ENCODE measurements at places on chromosomes 6 and 20.
A peak's percentile ranks its signal among the peaks of the same experiment; 100 is the strongest.

GRCh38 chr6:12291071-12291838, 1.1 kb downstream of the EDN1 start:
- no peak for DNase-seq

DNA sequence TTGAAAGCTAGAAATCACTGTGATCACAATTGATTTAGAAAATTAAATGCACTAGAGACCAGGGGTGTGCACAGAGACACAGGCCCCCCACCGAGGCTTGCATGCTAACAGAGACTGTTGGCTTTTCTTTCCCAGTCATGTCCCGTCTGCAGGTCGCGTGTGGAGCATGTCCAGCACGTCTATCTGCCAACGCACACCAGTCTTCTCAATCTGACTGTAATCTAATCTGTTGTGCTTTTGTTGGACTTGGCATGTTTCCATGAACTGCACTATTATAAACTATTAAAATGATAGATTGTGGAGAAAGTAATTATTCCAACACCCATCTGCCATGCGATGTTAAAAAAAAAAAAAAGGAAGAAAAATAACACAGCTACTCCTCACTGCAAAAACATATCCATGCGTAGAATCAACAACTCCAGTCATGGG, 17.7 kb downstream of the MYLIP start:
- DNase-seq, result no peak

DNA sequence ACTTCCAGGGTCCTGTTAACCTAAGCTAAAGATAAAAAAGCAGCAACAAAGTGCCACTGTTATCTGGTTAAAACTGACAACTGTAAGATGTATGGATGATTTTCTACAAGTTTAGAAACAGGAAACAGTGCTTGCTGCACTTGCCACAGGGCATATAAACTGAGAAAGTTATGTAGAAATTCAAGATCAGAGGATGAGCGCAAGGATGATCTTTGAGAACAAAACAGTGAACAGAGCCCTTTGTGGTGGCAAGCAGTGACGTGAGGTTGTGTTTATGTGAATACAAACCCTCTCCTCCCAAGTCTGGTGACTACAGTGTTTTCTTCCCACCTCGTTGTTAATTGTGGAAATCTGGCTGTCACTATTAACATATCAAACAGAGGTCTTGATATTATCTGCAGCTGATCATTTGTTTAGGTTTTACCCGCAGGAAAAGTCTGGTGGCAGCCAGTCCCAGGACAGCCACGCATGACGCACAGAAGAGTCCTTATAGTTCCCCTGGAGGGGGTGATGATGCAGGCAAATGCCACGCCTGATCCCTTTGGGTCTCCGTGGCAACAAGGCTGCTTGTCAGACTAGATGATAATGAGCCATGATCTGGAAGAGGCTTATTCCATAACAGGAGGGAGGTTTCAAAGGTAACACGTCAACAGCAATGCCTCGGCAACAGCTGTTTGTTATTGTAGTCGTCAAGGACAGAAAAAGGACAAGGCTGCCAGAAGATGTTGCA, 43.1 kb upstream of the TNFAIP3 start:
- no peak for DNase-seq

GRCh38 chr20:62628691-62629090, 13.6 kb upstream of the SLCO4A1 start:
- no peak for DNase-seq

GRCh38 chr6:166499350-166500163, 86.9 kb downstream of the RAMACL start:
- DNase-seq, result no peak

- no peak for DNase-seq
These were observed 49.9 kb upstream of the TAGAP start for GRCh38 chr6:159094444-159095252.

DNA sequence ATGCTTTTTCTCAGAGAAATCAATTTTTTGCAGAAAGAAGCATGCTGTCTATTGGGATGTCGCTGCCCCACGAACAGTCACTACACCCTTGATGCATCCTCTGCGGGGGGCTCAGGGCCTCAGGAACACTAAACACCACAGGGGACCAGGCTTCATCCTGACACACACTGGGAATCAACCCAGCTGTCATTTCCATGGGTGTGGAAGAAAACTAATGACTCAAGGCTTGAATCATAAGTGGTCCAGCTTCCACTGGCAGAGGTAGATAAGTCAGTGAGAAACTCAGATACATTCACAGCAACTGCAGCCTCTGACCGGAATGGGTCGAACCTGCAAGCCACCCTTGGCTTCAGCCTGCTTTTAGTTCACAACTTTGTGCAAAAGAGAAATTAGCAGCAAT, 81.3 kb upstream of the SPTLC3 start:
- DNase-seq, result no peak

GRCh38 chr6:31878726-31879125, at the start of gene SLC44A4:
TSS of gene SLC44A4 (minus strand) at chr6:31878997. CDS start at chr6:31878980, 17 bp downstream.
- no peak for DNase-seq

GRCh38 chr6:19892260-19892659, 55.1 kb downstream of the ID4 start:
- DNase-seq, result peak; percentile 15

- peak; percentile 87 for DNase-seq
These were observed 48.8 kb upstream of the ZNF217 start for GRCh38 chr20:53642196-53643030.

DNA sequence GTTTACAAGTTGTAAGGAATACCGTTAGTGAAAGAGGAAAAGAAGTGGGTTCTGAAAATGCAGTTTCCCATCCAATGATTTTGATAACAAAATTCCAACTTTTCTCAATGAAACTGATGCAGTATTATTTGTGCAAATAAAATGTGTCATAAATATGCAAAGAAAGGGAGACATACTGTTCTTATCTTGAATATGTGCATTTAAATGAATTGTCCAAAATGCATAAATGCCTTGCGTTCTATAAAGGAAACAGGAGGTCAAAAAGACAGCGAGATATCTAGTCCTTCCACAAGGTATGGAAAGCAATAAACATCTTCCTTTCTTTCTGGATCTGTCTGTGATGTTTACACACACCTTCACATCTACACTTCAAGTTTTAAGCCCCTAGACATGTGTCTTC, 54.6 kb upstream of the ISM1 start:
- DNase-seq, result no peak

DNA sequence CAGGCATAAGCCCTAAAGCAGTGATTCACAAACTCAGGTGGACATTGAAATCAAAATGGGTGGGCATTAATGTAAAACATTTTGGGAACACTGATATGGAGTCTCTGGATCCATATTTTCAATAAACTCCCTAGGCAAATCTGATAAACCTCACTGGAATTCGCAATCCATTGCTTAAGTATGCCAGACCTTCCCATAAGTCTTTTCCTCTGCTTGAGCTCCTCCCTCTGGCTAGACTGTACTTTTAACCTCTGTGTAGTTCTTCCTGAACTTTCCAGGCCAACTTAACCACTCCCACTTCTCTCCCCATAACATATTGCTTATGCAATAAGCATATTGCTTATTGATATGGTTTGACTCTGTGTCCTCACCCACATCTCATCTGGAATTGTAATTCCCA, 629.7 kb upstream of the IMPG1 start:
- DNase-seq, result no peak

GRCh38 chr20:37347891-37348791, 2.2 kb downstream of the SRC start:
- DNase-seq, result no peak

GRCh38 chr20:51661609-51662178, 106.5 kb downstream of the ATP9A start:
- no peak for DNase-seq

GRCh38 chr6:104413767-104414166, 446.0 kb downstream of the HACE1 start:
- DNase-seq, result no peak

- peak; percentile 46 for DNase-seq
These were observed 12.9 kb upstream of the ZNF343 start for GRCh38 chr20:2521369-2522305.

- DNase-seq, result no peak
These were observed 7.9 kb downstream of the SUPT3H start for GRCh38 chr6:45369870-45370269.

DNA sequence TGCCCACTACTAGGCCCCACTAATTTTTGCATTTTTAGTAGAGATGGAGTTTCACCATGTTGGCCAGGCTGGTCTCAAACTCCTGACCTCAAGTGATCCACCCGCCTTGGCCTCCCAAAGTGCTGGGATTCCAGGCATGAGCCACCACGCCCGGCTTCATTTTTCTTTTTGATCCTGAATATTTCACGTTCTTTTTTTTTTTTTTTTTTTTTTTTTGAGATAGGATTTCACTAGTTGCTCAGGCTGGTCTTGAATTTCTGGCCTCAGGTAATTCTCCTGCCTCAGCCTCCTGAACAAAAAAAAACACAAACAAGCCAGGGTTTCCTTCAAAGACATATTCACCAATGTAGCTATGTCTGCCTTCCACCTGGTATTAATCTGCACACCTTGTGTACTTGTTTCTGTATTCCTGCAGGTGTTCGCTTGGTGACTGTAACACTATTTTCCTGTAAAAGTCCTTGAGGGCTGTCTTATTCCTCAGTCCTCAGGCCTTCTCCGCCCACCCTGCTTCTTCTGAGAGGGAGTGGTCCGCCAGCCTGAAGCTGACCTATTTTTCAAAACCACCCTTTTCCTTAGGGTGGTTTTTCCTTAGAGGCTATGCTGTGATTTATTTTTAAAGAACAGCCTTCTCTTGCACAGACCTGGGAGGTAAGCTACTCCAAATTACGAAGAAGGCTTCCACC, 36.1 kb upstream of the PNRC1 start:
- no peak for DNase-seq

GRCh38 chr20:45036044-45036755, 64.7 kb downstream of the KCNS1 start:
- DNase-seq, result no peak

GRCh38 chr20:14986026-14986655, 648.7 kb upstream of the FLRT3 start:
- peak; percentile 66 for DNase-seq

DNA sequence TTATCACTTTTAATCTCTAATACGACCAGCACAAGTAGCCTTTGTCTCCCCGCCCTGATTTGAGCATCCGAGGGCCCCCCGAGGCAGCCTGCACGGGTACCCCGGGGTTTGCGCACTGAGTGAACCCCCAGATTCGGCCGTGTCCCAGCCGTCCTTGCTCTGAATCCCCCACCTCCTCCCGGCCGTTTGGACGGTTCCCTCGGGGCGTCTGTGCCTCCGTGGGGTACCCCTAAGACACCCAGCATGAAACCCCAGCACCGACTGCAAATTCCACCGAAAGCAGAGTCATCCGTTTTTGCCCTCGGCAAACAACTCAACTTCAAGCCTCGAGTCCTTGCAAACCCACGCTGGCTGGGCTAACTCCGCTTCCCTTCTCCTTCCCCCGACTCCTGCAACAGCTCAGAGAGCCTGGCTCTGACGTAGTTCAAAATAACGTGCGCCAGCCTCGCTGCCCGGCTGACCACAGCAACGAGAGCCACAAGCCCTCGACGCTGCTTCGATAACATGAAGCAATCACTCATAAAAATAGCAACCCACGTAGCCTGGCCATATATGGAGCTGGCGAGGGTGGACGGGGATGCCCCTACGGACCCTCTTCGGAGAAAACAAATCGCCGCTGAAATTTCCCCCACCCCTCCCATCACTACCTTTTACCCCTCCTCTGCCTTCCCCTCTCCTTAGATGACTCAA, 764 bp upstream of the SNAP25 start:
- DNase-seq, result peak; percentile 67

DNA sequence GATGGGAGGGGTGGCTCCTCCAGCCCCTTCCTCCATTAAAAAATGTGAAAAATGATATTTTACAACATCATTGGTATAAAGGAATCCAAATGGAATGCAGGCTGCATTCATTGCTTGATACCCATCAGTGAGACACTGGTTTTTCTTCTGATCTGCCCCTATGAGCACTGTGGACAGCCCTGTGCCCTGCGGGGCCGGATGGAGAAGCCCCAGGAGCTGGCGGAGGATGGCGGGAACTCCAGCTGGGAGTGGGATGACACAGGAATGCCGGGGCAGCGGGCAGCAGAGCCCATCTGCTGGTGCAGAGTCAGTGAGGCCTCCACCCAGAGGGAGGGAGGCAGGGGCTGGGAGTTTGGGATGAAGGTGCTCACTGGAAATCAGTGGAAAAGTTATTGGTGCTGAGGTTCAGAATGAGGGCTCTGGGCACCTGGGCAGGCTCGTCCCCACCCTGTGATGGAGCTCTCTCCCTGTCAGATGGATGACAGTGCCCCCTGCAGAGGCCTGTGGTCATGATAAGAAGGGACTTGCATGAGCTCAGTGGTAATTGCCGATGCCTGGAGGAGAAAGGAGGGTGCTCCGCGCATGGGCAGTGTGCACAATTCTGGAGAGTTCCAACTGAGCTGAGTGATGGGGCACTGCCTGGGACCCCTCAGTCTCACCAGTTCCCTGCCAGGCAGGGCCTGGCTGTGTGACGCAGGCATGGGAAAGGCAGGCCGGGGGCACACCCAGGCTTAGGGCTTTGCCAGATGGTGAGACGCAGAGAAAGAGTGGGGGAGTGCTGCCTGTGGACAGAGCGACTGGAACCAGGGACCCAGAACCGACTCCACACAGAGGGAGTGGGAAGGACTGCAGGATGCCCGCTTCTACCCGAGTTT, 23.2 kb downstream of the CTCFL start:
- DNase-seq, result no peak

DNA sequence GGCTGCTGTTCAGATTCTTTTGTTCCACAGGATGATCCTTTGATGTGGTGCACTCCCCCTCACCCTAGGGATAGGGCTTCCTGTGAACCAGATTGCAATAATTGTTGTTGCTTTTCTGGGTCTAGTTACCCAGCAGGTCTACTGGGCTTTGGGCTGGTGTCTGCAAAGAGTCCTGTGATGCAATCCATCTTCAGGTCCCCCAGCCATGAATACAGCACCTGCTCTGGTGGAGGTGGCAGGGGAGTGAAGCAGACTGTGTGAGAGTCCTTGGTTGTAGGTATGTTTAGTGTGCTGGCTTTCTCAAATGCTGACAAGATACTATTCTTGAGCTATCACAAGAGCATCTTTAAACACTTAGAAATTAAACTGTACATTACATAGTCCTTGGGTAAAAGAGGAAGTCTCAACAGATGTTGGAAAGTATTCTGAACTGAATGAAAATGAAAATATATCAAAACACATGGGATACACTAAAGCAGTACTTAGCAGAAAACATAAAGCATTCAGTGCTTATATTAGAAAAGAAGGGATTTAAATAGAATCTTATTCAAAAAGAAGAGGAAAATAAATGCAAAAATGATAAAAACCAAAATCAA, 49.1 kb upstream of the CCR6 start:
- no peak for DNase-seq

- no peak for DNase-seq
These were observed 152.1 kb downstream of the PLCB4 start for GRCh38 chr20:9220874-9221547.

GRCh38 chr20:63689046-63690002, 7.1 kb upstream of the TNFRSF6B start:
- DNase-seq, result no peak

- DNase-seq, result no peak
These were observed 68.4 kb downstream of the ARID1B start for GRCh38 chr6:156845454-156846155.

All from HuH-7.5 (cell line).